ENCODE measurements at places on chromosomes 13 and 19.

- DNase-seq: no peak
Measured at GRCh38 chr13:32791545-32792172, 205.4 kb downstream of the PDS5B start.

DNA sequence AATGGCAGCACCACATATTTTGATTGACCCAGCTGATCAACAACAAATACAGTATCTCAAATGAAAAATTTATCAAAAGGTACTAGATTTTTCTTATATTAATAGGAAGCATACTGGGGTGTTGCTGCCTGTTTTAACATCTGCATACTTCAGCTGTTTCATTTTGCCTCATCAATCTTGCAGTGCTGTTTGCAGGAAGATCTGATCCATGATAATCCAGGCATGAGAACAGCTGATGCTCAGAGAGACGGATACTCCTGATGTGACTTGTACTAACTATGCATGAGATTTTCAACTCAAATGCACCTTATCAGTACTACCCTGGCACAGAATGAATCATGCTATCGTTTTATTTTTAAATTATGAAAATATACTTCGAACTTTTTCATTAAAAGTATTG lies 2136.8 kb downstream of the PCDH9 start:
- DNase-seq: no peak

DNA sequence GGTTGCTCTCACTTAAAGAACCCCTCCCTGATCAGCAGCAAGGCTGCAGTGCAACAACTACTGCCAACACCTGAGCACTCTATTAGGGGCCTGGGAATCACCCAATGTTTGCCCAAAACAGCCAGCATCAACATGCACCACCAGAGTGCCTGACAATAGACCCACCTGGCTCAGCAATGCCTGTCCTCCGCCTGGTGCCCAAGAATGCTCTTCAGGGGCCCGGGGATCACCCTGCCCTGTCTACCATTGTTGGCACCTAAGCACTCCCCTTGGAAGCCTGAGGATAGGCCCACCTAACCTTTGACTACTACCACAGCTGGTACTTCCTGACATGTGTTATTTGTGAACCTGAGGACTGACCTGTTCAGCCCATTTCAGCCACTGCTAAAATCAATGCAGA lies 1363.1 kb upstream of the PRR20A start:
- DNase-seq: no peak

DNA sequence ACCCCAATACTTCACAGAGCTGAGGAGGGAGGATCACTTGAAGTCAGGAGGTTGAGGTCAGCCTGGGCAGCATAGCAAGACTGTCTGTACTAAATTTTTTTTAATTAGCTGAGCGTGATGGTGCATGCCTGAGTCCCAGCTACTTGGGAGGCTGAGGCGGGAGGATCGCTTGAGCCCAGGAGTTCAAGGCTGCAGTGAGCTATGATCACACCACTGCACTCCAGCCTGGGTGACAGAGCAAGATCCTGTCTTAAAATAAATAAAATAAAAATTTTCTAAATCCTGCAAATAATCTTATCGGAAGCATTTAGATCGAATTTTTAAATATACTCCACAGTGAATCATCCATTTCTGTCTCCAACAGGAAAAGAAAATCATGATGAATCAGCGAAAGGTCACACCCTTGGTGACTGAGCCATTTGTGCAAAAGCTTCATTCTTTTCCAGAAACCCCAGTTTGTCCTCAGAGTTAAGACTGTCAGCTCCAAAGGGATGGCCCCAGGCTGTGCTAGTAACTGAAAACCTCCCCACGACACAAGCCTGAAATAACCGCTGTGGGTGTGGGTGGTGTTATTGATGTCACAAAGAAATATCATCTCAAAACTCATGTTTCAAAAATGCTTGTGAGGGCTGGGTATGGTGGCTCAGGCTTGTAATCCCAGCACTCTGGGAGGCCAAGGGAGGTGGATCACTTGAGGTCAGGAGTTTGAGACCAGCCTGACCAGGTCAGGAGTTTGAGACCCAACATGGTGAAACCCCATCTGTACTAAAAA lies 167.6 kb downstream of the PTPRS start:
- DNase-seq: no peak

- DNase-seq: no peak
Measured at GRCh38 chr19:29872224-29872731, 60.5 kb downstream of the CCNE1 start.

DNA sequence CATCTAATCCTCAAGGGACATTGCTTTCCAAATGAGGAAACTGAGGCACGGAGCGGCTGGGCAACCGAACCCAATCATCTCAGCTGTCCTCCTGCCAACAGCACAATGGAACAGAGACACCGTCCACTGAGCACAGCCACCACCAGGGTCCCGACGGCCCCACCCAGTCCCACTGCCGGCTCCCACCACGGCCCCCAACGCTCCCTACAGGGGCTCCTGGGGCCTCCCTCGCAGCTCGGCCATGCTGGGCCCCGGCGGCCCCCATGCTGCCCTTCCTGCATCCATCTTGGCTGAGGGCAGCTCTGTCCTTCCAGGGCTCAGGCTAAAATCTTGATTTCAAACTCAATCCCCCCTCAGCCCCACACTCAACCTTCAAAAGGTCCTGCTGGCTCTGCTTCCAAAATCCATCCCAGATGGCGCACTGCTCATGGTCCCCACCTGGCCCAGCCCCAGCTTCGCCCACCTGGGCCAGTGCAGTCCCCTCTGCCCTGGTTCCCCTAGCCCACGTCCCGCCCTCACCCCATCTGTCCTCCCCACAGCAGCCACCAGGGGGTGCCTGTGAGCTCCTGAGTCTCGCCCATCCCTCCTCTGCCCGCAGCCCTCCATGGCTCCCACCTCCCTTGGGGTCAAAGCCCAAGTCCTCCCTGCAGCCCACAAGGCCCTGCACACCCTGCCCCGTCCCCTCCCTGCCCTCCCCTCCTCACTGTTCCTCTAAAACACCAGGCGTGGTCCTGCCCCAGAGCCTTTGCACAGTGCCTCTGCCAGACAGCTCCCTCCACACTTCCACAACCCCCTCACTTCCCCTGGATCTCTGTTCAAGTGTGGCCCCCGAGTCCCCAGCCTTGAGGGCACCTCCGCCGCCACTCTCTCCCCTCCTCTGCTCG lies 7.9 kb downstream of the PIP5K1C start:
- no peak for DNase-seq

- no peak for DNase-seq
Measured at GRCh38 chr19:40502647-40503319, 36.0 kb downstream of the SPTBN4 start.

DNA sequence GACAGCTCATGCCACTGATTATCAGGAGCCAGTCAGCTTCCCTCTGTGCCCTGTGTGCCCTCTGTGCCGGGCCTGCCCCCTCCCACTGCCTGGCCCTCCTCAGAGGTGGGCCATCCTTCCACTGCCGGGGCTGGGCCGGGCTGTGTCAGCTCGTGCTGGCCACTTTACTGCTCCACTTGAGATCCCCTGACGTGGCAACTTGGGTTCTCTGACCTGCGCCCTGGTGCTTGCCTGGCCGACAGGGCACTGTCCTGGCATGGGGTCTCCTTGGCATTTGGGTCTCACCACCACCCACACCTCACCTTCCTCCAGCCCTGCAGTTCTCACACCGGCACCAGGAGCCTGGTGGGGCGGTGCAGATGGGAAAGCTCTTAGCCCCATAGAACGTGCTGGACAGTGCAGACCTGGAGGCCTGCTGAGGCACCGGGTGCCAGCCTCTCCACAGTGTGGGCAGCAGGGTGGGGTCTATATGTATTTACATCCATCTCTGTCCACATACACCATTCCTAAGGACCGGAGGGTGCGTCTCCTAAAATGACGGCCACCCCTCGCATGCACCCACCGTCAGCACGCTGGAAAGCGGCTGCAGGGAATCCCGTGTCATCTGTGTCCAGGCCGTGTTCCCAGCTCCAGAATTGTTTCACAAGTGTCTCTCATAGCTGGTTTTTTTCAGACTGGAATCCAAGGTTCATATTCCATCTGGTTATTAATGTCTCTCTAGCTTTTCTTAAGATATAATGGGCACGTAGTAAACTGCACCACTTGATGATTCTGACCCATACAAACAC lies 11.8 kb downstream of the DAZAP1 start:
- DNase-seq: no peak
